ENCODE measurements at places on chromosomes 11 and 22.

GRCh38 chr11:15660496-15660895 lies 545.8 kb downstream of the INSC start:
- DNase-seq = no peak

DNA sequence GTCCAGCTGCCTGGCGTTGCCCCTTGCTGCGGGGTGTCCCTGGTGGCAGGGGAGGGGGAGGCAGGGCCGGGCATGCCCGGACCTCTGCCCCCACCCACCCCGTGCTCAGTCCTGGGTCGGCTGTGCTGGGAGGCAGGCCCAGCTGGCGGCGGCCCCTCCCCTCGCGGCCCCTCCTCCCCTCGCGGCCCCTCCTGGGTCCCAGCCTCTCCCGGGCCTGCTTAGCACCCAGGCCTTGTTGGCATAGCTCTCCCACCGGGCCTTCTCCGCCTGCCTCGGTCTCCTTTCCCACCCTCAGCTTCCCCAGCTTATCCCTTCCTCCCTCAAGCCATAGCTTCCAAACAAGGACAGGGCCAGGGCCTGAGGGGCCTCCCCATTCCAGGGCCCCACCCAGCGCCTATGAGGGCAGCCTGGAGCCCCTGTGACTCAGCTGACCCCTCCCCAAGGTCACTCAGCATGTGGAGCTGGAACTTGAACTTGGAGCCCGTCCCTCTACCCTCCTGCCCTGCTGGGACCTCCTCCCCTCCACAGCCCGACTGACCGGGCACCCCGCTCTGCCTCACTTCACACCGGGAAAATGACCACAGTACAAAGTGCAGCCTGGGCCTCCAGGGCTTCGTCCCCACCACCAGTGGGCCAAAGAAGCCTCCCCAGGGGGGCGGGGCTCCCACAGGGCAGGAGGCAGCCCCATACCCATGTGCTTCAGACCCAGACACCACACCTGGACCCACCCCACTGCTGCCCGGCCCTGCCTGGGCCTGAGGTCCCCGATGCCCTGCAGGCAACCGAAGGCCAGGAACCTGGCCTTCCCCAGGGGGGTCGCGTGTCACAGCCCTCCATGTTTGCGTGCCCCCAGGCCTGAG lies 1.2 kb downstream of the EPS8L2 start:
- DNase-seq = no peak

DNA sequence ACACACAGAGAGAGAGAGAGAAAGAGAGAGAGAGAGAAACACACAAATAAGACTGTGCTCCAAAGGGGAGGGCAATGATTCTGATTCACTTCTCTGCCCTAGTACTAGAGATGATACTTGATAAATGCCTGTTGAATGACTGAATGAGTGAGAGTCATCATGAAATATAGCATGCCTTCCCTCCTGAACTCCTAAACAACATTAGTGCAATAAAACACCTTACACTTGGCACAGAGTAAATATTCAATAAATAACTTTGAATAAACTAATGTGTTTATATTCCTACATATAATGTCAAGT lies 511.2 kb upstream of the RAG2 start:
- no peak for DNase-seq

- no peak for DNase-seq
These were observed 7.2 kb downstream of the LYVE1 start for GRCh38 chr11:10561043-10561818.

DNA sequence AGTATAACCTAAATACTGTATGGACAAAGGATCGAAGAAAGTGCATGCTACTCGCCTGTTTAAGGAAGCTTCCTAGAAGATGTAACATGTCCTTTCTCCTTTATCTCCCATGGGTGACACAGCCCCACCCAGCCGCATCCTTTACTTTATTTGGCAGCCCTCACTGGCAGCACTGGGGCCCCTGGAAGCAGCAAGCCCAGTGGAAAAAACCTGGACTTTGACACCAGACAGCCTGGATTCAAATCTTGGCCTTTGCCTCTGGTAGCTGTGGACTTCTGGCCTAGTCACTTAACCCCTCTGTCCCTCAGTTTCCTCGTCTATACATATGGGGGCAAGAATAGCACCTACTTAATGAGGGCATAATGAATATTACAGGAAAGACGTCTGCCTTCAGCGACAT lies 67.1 kb downstream of the MYEOV start:
- DNase-seq = no peak

GRCh38 chr11:73997120-73997770 lies 11.6 kb downstream of the UCP3 start:
- peak; percentile 18 for DNase-seq

DNA sequence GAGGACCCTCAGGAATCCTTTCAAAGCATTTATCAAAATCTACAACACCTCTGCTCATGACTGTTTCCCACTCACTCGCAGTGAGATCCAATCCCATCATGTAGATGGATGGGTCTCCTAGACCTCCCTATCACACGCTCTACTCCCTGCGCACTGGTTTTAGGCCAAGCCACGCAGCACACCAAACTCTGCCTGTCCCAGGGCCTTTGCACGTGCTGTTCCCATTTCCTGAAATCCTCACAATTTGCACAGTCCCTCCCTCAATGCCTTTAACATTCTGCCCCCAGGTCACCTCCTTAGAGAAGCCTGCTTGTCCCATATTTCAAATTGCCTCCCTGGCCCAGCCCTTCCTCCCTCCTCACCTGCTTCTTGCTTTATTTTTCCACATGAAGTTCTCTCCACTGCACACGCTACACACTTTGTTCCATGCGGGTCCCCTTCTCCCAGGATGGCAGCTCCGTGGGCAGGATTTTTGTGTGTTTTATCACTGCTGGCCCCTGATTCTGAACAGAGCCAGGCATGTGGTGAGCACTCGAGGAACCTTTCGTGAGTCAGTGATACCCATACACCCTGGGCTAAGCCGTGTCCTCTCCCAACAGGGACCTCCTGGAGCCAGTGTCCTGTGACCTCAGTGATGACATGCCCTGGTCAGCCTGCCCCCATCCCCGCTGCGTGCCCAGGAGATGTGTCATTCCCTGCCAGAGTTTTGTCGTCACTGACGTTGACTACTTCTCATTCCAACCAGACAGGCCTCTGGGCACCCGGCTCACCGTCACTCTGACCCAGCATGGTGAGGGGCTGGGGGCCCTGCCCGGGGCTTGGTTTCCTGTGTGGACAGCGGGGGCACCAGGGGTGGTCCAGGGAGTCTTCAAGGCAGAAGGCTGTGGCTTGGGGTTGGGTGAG lies 12.2 kb downstream of the CSF2RB start:
- no peak for DNase-seq

DNA sequence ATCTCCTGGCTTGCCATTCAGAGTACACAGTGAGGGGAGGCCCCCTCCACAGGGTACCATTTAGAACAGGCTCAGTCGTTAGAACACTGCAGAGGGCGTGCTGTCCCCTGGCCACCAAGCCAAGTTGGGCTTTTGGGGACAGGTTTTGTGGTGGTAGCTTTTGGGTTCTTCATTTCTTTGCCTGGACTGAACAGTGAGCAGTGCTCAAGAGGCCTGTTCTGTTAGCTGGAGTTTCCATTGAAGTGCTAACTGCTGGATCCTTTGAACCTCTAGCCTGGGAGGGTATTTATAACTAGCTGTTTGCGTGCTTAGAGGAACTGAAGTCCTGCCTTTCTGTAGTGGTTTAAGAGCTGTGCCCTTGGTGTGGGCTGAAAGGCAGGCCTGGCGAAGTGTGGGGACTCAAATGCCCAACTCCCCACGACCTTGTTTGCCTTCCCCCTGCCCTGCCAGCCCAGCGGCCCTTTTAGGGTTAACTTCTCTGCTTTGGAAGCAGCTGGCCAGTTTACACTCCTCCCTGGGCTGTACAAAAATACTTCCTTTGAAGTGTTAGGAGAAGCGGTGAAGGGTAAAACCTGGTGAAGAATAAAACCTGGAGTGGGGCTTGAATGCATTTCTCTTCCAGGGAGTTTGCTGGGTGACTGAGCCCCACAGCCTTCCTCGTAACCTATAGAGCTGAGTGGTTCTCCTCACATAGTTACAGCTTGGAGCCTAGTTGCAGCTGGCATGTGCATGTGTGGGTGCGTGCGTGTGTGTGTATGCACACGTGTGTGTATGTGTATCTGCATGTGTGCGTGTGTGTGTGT lies 34.6 kb downstream of the ZNRF3 start:
- no peak for DNase-seq

GRCh38 chr11:6096417-6096816 lies 11.1 kb upstream of the OR56B4 start:
- no peak for DNase-seq

- no peak for DNase-seq
These were observed 64.9 kb upstream of the PAX6 start for GRCh38 chr11:31875866-31876560.

GRCh38 chr11:47254386-47254785 lies 3.4 kb upstream of the NR1H3 start:
- no peak for DNase-seq

GRCh38 chr11:103029401-103029800 lies 62.6 kb downstream of the DCUN1D5 start:
- no peak for DNase-seq

- no peak for DNase-seq
These were observed 134.2 kb downstream of the ME3 start for GRCh38 chr11:86538223-86538548.

DNA sequence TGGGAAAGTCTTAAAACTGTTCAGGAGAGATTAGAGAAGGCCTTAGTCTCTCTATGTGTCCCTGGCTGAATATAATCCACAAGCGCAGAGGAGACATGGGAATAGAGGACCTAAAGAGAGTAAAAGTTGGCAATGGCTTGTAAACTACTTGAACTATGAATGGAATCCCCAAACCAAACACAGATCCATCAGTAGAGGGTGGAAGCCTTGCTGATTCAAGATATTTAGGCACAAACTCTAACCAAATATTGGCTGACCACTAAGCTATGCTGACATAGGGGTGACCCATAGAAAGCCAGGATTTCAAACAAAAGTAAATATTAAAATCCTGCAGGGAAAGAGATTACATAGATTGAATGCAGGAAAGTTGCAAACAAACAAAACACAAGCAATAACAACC lies 439.2 kb downstream of the DLG2 start:
- DNase-seq = no peak

DNA sequence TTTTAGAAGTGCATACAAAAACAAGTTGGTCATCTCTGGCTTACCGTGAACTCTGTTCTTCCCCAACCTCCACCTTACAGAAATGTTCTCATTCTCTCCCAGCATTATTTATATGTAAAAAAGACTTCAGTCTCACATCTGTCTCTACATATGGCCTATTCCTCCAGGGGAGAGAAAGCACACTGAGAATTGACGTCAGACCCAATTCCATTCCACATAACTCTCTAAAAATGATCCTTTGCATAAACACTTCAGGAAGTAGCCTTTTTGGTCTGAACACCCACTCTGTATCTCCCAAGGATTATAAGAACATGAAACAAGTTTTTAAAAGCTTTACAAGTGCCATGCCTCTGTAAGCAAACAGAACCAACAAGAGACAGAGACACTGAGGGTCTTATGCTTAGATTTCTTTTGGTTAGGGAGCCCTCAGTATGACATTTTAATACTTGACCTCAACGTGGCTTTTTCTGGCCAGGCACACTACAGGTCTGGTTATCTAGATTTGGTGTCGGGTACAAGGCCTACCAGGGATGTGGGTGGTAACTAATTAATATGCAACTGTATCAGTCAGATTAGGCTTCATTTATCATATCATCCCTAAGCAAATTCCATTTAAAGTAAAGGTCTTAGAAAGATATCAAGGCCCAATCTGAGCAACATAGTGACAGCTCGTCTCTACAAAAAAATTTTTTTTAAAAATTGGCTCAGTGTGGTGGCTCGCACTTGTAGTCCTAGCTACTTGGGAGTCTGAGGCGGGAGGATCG lies 48.5 kb upstream of the PPP2R1B start:
- no peak for DNase-seq

DNA sequence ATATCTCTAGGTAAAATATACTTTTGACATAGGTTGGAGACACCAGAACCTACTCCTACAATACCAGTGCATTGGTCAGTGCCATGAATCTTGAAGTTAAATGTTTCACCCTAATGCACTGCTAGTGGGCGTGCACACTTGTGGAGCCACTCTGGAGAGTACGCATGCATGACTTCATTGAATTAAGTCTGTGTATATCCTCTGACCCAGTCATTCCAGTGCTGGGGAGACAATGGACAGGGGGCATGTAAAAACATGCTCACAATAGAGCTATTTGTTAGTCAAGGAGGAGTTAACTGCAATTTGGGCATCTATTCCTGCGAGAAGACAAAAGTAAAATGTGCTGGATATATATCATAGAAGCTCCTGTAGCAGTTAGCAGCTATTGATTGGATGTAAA lies 335.4 kb upstream of the NCAM1 start:
- no peak for DNase-seq

DNA sequence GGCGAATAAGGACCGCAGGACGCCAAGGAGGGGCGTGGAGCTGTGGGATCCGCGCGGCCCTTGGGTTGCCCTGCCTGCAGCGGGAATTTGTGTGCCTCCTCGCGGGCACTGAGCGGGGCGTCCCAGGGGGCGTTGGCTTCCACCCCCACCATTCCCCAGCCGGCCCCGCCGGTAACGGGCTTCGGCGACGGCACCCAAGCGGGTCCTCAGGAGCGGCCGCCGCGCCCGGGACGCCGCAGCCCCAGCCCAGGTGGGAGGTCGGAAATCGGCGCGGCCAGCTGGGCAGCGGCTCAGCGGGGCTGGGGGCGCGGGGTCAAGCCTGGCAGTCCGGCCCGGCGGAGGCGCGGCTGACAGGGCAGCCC lies 320 bp downstream of the CLTCL1 start:
- peak; percentile 43 for DNase-seq

GRCh38 chr22:48855013-48855412 lies 972.7 kb downstream of the BRD1 start:
- DNase-seq = no peak

DNA sequence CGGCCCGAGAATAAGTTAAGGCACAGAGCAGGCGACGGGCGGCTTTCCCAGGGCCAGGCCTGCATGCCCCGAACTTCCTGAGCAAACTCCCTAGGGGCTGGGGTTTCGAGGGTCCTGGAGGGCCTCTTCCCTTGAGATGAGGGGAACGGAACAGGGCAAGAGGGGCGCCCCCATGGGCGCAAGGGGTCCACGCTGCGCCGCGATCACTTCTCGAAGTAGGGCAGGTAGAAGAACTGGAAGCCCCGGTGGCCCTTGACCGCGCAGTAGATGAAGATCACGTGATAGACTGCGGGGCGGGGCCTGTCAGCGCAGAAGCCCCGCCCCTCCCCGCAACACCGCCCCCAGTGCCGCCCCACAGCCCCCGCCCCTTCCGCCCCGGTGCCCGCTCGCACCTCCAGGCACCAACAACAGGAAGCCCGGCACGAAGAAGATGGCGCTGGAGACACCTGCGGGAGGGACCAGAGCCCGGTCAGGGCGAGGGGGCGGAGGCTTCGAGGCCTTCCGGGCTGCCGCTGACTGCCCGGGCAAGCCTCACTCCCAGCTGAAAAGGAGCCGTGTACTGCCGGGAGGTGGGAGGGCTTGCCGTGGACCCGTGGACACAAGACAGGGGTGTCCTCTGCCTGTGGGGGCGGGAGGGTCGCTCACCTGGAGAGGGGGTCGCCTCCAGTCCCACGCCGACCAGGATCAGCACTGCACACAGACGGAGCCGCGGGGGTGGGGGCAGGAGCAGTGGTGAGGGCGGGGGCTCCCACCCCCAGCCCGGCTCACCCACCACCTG lies 4.5 kb downstream of the TMEM134 start:
- peak; percentile 94 for DNase-seq

- no peak for DNase-seq
These were observed 372.8 kb upstream of the CCDC179 start for GRCh38 chr11:23233075-23233474.

GRCh38 chr22:23177197-23177596 lies 3.1 kb upstream of the BCR start:
- no peak for DNase-seq
